ENCODE measurements at places on chromosomes 13 and 19. TPM values are rescaled to one million over a fixed set of nuclear protein-coding genes. Genes with fewer than 3 reads are reported as not detected.

DNA sequence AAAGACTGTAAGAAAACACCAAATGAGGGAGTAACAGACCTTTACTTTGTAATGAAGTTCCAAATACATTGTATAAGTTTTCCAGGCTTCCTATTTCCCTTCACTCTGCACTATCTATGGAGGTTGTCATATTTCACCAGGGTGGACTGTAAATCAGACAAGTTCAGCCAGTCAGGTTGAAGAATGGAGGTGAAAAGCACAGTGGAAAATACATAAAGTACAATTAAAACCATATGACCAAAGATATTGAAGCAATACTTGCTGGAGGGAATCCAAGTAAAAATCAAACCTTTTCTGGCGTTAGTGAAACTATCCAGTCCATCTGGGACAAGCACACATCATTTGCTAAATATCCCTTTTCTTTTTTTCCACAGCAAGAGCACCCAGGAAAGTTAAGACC, 3.2 kb downstream of the LHFPL6 start:
- no peak overlapping the region for H3K27ac ChIP-seq
- no peak for DNase-seq
- peaks cover 35% of the 10 kb centered on the region for H3K27me3 ChIP-seq

DNA sequence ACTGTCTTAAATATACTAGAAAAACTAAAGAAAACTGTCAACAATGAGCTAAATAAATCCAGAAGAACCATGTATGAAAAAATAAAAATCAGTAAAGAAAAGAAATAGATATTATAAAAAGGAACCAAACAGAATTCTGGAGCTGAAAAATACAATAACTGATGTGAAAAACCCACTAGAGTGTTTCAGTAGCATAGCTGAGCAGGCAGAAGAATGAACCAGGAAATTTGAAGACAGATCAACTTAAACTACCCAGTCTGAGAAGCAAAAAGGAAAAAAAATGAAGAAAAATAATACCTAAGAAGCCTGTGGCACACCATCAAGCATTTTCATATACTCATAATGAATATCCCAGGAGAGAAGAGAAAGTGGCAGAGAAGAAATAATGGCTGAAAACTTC, 240.1 kb upstream of the RXFP2 start:
- H3K27ac ChIP-seq: no peak overlapping the region
- DNase-seq: no peak
- no peaks in the 10 kb centered on the region for H3K36me3 ChIP-seq
- H3K27me3 ChIP-seq: no peaks in the 10 kb centered on the region
- H3K4me3 ChIP-seq: no peak overlapping the region
- no peaks in the 10 kb centered on the region for H3K4me1 ChIP-seq

DNA sequence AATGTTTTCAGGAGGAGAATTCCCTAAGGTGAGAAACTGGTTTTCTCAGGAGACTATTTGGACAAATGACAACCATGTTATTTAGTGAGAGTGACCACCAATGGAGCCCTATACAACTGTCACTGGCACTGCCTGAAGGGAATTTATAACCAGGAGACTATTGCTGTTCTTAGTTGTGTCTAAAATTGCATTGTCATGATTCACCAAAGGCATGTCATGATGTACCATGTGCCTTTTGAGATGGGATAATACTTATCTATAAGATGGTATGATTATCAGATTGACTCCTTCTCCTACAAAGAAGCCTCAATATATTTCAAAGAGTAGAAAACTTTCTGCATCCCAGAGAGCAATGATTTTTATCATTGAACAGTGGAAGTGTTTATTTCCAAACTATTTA, 739.4 kb upstream of the GPC6 start:
- H3K4me1 ChIP-seq: no peaks in the 10 kb centered on the region
- no peaks in the 10 kb centered on the region for H3K36me3 ChIP-seq
- H3K27ac ChIP-seq: no peak overlapping the region
- H3K27me3 ChIP-seq: no peaks in the 10 kb centered on the region
- no peak for DNase-seq

GRCh38 chr13:65529541-65529940, 1700.6 kb downstream of the PCDH9 start:
- no peaks in the 10 kb centered on the region for H3K36me3 ChIP-seq
- H3K27me3 ChIP-seq: no peaks in the 10 kb centered on the region
- DNase-seq: no peak
- H3K4me3 ChIP-seq: no peak overlapping the region

Gene ZNF766
- 66.1 TPM for total RNA-seq

Gene CFAP97D2
- total RNA-seq: not detected

Data from neural progenitor cell (in vitro differentiated cells).